Omental fat pad (tissue), 4 donors: ENCODE measurements at places on chromosomes 3 and 15.

DNA sequence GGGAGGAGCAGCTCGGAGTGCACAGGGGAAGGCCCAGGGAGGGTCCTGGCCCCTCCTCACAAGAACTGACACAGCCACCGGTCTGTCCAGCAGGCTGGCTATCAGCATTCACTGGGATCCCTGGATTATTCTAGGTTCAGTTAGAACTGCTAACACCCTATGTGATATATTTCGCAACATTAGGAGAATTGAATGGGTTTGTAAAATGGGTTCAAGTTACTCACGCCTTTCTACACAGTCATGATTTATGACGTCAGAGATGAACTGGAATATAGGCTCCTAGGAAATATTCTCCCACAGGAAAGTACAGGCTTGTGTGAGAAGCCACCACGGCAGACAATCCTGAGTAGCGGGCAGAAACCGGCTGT is 969 bp upstream of the BSN start:
- no peak for DNase-seq

DNA sequence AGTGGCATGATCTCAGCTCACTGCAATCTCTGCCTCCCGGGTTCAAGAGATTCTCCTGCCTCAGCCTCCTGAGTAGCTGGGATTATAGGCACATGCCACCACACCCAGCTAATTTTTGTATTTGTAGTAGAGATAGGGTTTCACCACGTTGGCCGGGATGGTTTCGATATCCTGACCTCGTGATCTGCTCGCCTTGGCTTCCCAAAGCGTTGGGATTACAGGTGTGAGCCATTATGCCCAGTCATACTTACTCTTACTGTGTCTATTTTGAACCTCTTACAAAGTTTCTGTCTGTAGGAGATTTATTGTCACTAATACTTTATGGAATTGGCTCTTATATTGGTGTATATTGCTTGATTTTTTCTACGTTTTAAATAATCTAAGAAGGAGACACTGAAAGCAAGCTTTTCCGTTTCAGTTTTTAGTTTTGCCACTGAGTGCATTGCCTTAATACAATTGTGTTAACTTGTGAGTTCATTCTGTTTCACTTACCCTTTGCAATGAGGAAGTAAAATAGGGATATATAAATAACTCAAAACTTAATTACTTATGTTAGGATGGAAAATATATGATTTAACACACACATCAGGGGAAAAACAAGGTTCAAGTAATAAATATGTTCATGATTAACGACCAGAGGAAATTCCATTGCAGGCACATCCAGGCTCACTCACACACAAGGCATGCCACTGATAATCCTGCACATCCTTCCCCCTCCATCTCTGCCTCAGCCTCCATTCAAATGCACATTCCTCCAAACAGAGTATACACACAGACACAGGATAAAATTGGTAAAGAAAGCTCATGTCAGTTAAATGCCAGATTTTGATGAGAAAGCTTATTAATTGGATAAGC is 279.3 kb upstream of the RASGRP1 start:
- no peak for DNase-seq

GRCh38 chr15:51935466-51936104 is 36.0 kb downstream of the LEO1 start:
- DNase-seq: no peak

DNA sequence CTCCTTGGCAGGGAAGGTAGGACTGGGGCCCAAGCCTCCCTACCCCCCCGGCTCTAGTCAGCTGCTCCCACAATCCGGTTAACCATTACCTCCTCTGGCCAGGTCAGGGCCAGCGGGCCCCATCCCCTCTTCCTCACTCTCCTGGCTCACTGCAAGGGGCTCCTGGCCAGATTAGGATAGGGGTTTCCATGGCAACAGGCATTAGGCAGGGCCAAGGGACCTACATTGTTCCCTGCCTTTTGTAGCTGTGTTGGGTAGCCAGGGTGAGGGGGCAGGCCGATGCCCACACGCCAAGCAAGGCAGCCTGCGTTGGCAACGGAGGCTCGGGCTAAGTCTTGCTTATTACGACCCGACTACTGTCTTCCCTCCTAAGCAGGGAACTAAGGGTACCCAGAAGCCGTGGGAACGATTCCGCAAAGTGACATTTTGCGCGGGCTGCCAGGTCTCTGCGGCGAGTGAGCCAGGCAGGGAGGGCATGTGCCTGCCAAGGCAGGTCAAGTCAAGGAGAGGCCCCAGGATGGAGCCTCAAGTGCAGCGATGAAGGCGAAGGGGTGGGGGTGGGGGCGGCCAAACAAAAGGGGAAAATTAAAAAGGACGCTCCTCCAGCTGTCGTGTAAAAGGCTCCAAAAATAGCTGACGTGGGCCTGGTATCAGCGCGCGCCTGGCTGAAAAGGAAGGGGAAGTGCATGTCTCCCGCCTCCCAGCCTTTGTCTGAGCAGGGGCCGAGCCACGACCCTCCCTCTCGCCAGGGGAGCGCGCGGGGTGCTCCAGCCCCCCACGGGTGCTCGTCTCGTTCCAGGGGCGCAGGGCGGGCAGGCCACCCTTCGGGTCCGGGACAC is 919 bp downstream of the IDH2 start:
- DNase-seq: no peak

DNA sequence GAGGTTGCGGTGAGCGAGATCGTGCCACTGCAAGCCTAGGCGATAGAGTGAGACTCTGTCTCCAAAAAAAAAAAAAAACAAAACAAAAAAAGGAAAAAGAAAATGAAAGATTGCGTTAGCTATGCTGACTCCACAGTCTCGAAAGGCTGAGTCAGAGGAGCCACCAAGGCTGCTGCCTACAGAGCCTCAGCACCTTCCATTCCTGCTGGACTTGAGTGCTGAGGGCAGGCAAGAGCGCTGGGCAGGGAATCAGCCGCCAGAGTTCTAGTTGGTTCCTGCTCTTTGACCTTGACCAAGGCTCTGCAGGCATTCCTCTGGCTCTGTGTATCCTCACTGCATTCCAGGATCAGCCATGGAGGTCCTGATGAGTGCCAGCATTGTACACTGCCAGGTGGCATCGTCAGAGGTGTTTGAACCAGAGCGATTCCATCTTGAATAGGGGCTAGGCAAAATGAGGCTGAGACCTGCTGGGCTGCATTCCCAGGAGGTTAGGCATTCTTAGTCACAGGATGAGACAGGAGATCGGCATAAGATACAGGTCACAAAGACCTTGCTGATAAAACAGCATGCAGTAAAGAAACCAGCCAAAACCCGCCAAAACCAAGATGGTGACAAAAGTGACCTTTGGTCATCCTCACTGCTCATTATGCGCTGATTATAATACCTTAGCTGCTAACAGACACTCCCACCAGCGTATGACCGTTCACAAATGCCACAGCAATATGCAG is 5.9 kb downstream of the MESP2 start:
- DNase-seq: no peak

GRCh38 chr3:41075975-41076374 is 123.3 kb upstream of the CTNNB1 start:
- no peak for DNase-seq

- no peak for DNase-seq
Observed at GRCh38 chr15:62456011-62456920, 291.2 kb upstream of the C2CD4B start.

DNA sequence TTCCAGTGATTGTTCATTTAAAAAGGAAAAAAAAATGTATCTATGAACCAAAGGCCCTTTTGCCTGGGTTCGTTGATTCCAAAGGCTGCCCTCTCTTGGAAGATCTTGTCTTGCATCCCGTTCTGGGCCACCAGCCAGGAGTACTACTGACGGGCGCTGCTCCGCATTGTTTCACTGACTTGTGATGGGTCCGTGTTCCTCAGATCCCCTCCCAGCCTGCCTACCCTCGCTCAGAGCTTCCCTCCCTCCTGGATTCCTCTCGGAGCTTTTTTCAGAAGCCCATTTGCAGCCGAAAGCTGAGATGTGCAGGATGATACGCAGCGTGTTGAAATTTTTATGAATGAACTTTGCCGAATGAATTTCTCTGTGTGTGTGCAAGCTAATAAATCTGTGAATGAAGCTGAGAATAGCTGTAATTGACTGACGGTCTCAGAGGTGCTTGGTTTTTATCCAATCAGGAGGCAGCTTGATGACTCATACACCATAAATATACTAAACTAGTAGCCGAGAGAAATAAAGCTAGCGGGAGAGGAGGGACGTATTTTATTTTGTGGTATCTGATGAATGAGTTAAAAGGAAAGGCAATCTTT is at the start of gene SHC4:
Gene SHC4, minus strand, starts transcription at position 396 of the 590 bp plus-strand sequence. CDS start 904 bp downstream, outside the sequence.
- no peak for DNase-seq

DNA sequence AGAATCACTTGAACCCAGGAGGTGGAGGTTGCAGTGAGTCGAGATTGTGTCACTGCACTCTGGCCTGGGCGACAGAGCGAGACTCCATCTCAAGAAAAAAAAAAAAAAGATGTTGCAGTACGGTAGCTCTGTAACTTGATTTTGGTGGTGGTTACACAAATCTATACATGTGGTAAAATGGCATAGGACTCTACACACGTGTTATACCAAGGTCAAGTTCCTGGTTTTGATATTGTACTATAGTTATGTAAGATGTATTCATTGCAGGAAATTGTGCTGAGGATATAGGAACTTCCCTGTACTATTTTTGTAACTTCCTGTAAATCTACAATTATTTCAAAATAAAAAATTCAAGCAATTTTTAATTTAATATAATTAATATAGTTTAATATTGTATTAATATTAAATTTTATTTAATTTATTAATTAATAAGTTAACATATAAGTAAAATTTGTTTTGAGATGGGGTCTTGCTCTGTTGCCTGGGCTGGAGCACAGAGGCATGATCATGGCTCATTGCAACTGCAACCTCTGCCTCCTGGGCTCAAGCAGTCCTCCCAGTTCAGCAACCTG is 9.9 kb downstream of the MYD88 start:
- no peak for DNase-seq

- DNase-seq: no peak
Observed at GRCh38 chr15:74170071-74170844, 3.3 kb upstream of the ISLR start.

DNA sequence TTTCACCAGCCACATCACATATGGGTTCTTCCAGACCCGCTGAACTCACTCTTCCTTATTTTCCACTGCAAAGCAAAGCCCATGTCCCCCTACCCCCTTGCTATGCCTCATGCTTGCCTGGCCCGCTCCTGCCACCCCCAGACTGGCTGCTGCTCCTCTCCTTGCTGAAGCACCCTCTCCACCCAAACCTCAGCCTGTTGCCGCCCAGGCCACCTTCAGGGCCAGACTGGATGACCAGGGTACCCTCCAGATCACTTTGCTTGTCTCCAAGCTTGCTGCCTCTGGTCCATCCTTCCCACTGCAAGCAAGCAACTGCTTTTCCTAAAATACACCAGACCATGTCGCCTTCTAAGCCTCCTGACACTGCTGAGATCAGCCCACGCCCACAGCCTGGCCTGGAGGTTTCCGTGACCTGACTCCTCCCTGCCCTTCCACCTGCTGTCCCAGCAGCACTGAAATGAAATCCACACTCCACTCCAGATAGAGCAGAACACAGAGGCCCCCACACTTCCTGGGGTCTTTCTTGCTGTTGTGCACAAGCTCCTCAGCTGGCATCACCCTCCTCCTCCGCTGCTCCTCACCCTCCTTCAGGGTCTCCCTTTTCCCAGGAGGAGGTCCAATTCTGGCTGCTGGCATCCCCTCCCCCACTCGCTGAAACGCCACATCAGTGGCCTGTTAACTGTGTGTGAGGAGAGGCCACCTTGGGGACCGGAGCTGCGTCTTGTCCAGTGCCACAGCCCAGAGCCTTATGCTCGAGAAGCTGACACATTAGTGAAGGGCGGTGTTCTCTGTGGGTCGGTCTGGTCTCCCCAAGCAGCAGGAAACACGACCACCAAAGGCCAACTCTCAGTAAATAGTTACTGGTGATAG is 99.1 kb downstream of the ADCY5 start:
- DNase-seq: no peak

DNA sequence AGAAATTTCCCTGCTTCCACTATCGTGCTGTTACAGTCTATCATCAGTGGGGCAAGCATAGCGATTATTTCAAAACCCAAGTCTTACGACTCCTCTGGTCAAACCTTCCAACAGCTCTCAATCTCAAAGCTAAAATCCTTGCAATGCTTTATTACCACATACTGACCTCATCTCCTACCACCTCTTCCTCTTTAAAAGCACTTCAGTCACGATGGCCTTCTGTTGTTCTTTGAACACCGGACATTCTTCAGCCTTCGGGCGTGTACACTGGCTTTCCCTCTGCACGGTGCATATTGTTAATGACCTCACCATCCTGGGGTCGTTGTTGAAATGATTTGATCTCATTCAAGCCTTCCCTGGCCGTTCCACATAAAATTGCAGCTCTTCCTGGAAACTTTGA is 31.1 kb downstream of the MAGEL2 start:
- DNase-seq: no peak

GRCh38 chr15:79682851-79683288 is 213.9 kb downstream of the MTHFS start:
- DNase-seq: no peak

DNA sequence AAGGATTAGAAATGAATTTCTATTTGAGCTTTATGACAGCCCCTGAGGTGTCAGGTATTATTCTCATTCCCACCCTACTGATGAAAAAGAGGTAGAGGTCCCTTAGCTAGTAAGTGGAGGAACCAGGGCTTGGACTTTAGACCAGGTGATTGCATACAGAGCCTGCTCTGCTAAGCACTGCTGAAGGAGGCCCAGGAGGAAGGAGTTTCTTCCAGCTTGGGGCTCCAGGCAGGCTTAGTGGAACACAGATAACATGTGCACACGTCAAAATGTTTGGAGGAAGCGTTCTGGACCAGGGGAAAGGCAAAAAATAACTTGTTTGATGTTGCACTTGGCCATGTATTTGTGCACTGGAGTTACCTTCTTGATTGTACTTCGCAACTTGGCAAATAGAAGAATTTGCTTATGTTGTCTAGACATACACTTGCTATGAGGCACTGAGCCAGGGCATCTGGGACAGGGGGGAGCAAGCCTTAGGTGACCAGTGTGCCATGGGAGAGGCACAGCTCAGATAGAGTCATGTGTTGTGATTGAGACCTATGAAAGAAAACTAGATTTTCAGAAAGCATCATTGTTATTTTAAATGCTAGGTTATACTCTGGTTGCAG is 22.4 kb downstream of the IFT122 start:
- no peak for DNase-seq

- DNase-seq: no peak
Observed at GRCh38 chr3:10708216-10708893, 107.7 kb upstream of the SLC6A11 start.

GRCh38 chr3:124923833-124924232 is 10.7 kb downstream of the MUC13 start:
- DNase-seq: no peak

DNA sequence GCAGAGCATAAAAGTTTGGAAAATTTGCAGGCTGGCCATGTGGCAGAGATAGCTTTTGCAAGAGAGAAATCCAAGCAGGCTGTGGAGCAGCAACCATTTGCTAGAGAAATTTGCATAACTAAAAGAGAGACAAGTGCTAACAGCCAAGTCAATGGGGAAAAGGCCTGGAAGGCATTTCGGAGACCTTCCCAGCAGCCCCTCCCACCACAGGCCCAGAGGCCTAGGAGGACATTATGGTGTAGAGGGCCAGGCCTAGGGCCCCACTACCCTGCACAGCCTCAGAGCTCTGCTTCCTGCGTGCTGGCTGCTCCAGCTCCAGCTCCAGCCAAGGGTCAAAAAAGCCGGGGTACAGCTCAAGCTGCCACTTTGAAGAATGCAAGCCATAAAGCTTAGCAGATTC is 82.7 kb downstream of the MYO5A start:
- no peak for DNase-seq
